ENCODE measurements at places on chromosomes 12 and 14.

GRCh38 chr12:124909831-124910560 is 4.5 kb downstream of the UBC start:
- no peak for DNase-seq

DNA sequence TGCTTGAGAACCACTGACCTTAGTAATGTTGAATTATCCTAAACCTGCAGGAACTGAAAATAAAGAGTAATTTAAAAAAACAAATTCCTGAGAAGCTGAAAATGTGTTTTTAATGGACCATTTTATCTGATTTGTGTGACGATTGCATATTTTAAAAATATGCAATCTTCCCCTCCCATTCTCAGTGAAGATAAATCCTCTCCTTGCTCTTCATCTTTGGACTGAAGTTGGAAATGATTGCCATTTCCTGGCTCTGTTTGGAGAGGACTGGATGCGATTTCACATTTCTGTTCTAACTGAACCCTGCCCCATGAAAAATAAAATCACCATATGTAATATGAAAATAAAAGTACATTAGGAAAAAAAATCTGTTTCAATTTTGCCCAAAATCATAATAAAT is 216.3 kb downstream of the SLC6A15 start:
- no peak for DNase-seq

GRCh38 chr14:52265253-52265652 is 2.2 kb upstream of the PTGDR start:
- DNase-seq: peak; percentile 31

DNA sequence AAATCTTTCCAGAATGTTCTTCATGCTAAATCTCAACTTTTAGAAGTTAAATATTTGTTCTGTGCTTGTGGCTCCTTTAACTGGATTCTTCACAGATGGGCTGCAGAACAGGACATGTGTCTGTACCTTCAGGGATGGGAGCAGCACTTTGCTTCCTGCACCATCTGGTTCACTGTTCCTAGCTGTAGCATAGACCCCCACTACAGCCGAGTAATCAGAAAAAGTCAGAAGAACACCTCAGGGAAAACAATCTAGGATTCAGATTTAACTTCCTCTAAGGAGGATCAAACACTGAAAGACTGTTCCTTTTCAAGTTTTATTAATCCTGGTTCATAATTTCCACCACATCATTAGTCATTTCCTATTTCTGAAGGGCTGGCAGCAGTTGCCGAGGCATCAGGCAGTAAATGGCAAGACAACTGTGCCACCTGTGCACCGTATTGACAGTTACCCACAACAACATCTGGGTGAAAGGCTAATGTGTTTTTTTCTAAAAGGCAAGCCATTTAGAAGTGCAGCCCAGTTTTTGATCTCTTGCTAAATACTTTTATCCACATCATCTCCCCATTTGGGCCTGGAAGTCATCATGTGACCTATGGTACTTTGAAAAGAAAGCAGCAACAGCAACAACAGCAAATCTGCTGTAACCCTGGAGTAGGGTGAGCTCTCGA is 212.8 kb upstream of the BMP4 start:
- no peak for DNase-seq

DNA sequence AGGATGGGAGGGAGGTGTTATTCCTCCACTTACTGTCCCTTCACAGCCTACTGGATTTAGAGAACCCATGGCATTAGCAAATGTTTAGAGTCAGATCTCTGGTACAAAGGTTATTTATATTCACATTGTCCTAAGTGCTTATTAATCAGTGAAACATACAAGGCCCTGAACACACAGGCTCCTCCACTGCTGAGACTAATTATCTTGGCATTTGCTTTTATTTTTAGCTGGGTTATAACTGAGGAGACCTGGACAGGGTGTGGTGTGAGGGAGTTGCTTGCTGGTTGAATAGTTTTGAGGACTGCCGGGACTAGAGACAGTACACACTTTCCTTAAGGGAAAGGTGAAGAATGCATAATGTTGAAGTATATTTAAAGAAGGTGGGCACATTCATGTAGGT is 77.5 kb downstream of the FIGNL2 start:
- DNase-seq: no peak

DNA sequence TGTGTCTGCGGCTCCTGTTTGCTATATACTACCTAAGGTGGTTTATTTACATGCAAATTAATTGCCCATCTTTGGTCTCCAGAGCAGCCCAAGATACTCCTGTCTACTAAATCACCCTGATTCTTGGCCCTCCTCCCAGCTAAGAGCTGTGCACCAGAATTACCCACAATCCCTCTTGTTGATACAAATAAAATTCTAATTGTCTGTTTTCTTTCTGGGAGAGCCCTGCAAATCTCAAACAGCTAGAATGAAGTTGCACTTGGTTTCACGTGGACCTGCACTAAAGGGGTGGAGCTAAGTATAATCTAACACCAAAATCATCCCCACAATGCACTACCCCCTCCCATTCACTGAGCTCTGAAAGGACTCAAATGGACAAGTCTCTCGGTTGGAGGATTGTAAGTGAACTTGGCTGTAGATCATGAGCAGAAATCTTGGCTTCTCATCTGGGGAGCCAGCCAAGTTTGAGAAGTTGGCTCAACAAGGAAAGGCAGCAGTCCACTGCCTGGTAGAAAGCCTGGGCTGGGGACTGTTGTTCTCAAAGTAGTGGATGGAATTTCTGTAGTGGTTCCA is 6.6 kb downstream of the MAX start:
- DNase-seq: peak; percentile 48

DNA sequence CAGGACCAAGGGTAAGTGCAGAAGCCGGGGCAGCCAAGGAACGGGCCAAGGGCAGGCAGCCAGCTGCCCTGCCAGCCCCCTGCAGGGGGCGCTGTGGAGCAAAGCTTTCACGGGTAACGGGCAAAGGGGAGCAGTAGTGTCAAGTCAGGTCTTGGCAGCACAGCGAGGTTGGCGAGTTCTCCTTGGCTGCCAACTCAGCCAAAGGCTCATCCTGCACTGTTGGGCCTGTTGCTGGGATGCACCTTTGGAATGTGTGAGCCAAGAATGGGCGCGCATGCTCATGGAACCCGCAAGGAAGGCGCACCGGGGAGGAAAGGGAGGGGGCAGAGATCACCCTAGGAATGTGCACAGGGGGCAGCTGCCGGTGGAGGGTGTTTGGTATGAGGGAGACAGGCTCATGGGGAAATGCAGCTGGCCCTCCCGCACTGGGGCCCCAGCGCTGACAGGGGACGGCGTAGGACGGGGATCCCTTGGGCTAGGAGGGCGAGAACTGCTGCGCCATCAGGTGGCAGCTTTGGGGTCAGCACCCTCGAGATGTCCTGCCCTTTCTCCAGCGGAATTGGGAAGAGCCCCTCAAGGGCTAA is 138.0 kb downstream of the ASCL4 start:
- peak; percentile 61 for DNase-seq

DNA sequence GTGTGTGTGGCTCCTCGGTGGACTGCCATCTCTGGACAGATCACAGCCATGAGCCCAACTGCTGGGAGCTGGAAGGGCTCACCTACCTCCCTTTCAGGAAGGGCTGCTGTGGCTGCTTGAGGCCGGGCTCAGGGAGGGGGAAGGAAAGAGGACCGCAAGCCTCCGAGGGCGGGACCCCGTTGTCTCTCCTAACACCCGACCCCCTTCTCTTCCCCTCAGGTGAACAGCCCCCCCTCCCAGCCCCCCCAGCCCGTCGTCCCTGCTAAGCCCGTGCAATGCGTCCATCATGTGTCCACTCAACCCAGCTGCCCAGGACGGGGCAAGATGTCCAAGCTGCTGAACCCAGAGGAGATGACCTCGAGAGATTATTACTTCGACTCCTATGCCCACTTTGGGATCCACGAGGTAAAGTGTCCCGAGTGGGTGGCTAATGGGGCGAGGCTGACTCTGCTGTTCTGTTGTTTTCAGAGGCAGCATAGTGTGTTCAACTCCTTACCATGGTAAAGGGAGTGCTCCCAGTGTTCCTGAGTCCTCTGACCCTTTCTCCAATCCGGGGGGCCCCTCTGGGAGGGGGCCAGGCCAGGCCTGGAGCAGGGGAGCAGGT is 49.5 kb downstream of the PRMT8 start:
- no peak for DNase-seq
